GM23248 (cell line): ENCODE measurements at places on chromosomes 2 and 18. TPM values are rescaled to one million over a fixed set of nuclear protein-coding genes. Genes with fewer than 3 reads are reported as not detected.

KIAA2012 gene
- total RNA-seq = not detected in 2 replicates

KCNS3 gene
- total RNA-seq = 2.7 and 2.9 TPM in 2 replicates

ALMS1 gene
- total RNA-seq = 9.8 and 15.9 TPM in 2 replicates

CSRNP3 gene
- total RNA-seq = 0.43 and 1.1 TPM in 2 replicates

DOK6 gene
- total RNA-seq = 0.76 and 5.2 TPM in 2 replicates

CXCR1 gene
- total RNA-seq = not detected in 2 replicates

RBFA gene
- total RNA-seq = 23.4 and 28.2 TPM in 2 replicates

ACKR3 gene
- total RNA-seq = 6.1 and 10.1 TPM in 2 replicates

CDH20 gene
- total RNA-seq = not detected in 2 replicates

CABYR gene
- total RNA-seq = 2.9 and 4.9 TPM in 2 replicates

SLC4A1AP gene
- total RNA-seq = 21.0 and 23.9 TPM in 2 replicates

MEP1B gene
- not detected in 2 replicates for total RNA-seq

DNA sequence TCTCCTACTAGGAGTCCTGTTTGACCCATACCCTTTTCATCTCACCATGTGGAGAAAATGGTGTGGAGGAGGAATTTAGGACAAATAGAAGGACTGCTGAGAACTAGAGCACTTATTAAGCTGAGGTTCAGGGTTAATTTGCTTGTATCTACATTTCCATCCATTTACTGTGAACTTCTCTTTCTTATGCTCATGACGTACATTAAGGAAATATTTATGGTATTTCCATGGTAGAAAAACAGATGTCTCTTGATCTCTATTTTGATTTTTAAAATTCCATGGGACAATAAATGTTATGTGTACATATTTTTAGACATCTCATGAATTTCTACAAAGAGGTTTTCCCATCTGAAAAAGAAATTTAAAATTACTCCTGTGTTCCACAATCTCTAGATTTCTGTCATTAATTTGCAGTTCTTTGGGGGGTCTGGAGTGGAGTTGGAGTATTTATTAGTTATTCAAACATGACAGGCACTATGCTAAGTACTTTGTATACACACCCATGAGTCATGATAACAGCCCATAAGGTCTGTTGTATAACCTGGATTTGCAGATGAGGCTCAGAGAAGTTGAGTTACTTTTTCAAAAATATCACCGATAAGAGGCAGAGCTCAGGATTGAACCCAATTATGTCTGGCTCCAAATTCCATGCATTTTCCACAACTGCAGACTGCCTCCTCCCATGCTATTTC, 112.6 kb downstream of the COPS8 start:
- DNase-seq = peak; percentile 57

- peak; percentile 77 for DNase-seq
These were observed 419 bp downstream of the EPHA4 start for GRCh38 chr2:221571551-221572218.

DNA sequence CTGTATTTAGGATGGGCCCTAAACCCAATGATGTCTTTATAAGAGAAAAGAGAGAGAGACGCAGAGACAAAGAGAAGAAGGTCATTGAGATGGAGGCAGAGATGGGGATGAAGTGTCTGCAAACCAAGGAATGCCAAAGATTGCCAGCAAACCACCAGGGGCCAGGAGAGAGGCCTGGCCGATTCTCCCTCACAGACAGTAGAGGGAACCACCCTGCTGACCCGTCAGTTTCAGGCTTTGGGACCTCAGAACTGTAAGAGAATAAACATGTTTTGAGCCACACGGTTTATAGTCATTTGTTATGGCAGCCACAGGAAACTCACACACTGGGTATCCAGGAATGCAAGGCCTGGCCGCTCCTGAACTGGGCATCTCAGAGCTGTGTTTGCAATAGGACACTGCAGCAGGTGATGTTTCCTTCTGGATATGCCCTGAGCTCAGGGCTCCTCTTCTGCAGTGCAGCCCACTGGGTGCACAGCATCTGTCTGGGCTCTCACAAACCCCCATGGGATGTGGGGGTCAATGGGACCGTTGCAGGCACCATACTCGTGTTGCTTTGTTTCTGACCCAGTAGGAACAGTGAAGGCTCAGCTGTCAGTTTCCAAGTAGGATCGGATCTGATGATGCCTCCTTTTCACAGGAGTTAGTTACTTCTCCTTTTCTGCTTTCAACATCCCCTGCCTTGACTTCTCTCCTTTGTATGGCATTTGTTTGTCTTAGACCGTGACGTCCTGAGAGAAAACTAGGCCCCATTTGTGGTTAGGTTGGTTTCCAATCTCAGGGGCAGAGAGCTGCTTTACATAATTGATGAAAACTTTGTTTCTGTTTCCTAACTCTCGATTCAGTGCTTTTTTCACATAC, 20.8 kb downstream of the PTPN18 start:
- peak; percentile 34 for DNase-seq

DNA sequence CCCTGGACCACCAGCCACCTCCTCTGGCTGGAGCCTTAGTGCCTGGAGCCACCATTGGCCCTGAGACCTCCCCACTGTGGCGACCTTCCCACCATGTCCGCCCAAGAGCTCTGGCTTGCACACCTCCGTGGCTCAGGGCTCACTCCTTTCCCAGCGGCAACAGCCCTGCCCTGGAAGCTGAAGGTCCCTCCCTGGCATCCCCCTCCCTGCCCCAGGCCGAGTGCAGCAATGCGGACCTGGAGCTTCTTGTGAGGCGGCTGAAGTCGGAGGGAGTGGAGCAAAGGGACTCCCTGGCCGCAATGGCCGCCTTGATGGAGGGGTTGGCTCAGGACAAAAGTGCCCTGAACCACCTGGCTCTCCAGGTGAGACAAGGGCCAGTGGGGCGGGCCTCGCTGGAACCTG, 28.6 kb downstream of the CROCC2 start:
- no peak for DNase-seq

- DNase-seq = no peak
These were observed 1.1 kb upstream of the IMP4 start for GRCh38 chr2:130341562-130342019.

DNA sequence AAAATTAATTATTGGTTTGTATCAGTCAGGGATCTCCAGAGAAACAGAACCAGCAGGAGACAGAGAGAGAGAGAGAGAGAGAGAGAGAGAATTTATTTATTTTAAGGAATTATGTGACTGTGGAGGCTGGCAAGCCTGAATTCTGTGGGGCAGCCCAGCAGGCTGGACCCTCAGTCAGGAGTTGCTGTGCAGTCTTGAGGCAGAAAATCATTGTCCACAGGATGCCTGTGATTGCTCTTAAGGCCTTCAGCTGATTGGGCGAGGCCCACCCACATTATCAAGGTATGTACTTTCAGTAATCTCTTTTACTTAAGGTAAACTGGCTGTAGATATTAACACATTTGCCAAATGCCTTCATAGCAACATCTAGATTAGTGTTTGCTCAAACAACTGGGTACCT, 155.3 kb downstream of the SEPTIN10 start:
- DNase-seq = no peak

DNA sequence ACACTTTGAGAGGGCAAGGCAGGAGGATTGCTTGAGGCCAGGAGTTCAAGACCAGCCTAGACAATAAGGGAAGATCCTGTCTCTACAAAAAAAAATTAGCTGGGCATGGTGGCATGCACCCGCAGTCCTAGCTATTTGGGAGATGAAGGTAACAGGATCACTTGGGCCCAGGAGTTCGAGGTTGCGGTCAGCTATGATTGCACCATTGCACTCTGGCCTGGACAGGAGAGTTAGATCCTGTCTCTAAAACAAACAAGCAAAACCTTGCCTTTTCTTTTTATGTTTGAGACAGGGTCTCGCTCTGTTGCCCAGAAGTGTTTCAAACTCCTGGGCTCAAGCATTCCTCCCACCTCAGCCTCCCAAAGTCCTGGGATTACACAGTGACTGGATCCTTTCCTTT, 14.5 kb upstream of the THADA start:
- DNase-seq = no peak

DNA sequence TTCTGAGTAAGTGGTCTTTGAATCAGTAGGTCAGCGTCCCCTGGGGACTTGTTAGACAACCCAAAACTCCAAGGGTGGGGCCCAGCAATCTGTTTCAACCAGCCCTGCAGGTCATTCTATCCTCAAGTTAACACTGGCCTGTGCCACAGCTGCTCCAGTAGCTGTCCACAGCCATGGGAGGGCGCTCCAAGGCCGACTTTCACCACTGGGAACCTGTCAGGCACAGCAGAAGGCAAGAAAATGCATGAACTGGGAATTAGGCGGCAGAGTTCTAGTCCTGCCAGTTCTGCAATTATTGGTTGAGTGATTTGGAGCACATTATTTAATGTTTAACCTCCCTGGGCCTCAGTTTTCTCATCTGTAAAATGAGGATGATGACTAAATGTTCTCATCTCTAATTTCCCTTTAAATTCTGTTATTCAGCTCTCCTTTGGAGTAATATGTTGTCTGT, 17.4 kb upstream of the MRPL33 start:
- peak; percentile 86 for DNase-seq

GRCh38 chr18:75422341-75422910, 5.1 kb downstream of the SMIM21 start:
- DNase-seq = peak; percentile 14

- no peak for DNase-seq
These were observed 692 bp upstream of the RAX start for GRCh38 chr18:59273759-59274532.

GRCh38 chr2:225466891-225467604, 67.5 kb downstream of the NYAP2 start:
- DNase-seq = no peak

DNA sequence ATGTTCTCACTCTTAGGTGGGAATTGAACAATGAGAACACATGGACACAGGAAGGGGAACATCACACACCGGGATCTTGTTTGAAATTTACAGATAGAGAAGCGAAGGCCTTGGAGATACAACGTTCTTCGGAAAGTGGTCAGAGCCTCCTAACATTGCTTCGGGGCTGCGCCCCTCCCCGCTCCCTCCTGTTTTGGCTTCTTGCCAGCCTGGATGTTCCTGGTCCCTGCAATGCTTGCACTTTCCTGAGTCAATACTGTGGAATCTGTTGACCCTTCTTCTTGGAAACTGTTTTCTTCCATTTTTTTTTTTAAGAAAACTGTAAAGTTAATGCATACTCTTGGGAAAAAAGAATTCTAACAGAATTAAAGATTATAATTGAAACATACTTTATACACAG, 360.8 kb downstream of the SOCS6 start:
- no peak for DNase-seq

GRCh38 chr2:172865422-172865821, 129.8 kb downstream of the RAPGEF4 start:
- peak; percentile 25 for DNase-seq

GRCh38 chr2:102736410-102737409, 25.1 kb upstream of the TMEM182 start:
- peak; percentile 81 for DNase-seq

DNA sequence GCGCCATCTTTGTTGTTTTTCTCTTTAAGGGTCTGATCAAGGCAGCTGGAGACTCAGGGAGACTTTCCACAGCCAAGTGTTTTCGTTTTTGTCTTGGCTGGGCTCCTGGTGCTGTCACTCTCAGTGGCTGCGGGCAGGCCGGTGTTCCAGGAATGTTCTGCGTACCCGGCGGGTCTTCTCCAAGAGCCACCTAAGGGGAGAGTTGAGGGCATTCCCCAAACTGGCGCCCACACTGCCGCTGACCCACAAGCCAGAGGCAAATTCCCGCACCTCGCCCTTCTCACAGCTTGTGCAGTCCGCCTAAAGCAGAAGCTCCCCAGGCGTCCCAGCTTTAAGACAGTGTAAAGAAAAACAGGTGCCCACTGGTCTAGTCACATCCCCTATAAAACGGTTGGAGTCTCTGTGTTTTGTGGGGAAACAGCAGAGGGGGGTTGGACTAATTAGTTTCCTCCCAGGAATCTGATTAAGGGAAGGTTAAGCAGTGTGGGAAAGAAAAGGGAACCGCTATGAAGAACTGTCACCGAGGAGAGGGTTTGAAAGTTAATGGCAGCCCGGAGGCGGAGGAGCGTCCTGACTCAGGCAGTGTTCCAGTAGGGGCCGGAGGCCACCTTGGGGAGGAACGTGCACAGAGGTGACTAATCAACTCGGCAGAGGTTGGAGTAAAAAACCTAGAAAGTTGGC, 224.5 kb downstream of the SLC4A3 start:
- DNase-seq = peak; percentile 59

DNA sequence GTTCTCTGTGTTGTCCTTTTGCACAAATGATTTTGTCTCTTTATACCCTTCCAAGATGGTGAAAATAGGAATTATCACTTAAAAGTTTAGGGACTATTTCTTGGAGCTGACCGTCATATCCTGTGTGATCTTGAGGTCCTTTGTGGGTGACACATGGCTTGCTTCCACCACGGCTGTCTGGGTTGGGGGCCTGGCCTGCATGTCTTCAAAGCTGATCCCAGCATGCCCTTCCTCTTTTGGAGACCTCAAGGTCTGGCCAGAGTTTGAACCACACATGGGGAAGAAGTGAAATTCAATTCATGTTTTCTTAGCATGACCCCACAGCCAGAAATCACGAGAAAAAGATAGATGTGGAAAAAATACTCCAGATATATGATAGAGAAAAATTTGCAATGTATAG, 14.0 kb downstream of the SFTPB start:
- no peak for DNase-seq

- no peak for DNase-seq
These were observed 74.0 kb downstream of the SLC66A2 start for GRCh38 chr18:79877163-79878091.

- peak; percentile 73 for DNase-seq
These were observed 68.1 kb upstream of the PELI1 start for GRCh38 chr2:64212346-64212745.

DNA sequence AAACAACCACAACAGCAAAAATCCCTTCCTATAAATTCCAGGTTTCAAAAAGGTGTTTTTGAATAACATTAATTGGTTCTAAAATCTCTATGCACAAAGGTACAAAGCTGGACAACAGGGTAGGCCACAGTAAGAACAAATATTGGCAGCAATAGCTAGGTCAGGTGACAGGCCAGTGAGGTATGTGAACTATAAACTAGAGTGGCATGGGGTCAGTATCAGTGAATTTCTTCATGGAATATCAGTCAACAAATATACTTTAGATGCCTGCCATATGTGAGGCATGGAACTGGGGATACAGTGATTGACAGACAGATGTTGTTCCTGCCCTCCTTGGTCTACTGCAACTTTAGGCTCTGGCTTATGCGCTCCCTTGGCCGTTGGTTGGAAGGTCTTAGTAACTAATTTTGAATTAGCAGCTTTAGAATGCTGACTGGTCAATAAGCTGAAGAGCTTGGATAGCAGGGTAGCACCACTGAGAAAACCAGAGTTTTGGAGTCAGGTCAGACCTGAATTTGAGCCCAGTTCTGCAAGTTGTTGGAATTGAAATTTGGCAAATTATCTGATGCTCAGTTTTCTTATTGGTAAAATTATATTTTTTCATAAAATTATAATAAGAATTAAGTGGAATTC, 2.3 kb upstream of the EPC2 start:
- DNase-seq = no peak

- DNase-seq = no peak
These were observed 25.3 kb upstream of the STARD7 start for GRCh38 chr2:96233880-96234316.

DNA sequence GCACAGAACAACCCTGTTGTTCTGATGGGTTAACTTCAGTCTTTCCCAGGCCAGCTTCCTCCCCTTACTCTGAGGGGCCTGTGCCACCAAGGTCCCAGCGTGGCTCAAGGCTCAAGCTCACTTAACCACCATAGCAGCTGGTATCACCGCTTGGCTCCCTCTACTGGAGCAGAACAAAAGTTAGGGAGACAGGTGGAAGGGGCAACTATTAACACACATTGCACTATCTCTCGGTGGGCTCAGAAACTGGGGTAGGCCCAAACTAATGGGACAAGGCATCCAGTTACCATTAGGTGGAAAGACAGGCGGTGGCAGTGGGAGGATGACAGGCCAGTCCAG, 88.7 kb upstream of the ATL2 start:
- peak; percentile 49 for DNase-seq

GRCh38 chr2:120760446-120761135, 24.9 kb downstream of the GLI2 start:
- no peak for DNase-seq
